C1 segment of cervical spinal cord (tissue), 14 donors: ENCODE measurements at places on chromosomes 3 and 15.

DNA sequence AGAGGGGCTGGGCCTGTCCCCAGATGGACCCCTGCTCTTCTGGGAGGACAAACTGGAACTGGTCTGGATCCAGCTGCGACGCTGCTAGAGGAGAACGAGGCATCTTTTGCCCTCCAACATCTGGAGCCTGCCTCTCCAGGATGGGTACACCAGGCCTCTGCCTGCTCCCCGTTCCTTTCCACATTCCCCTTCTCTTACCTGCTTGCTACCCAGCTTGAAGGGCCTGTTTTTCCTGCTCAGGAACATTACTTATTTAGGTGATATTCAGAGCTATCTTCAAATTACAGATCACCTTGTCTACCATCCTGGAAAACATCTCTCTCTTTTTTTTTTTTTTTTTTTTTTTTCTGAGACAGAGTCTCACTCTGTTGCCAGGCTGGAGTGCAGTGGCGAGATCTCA lies 64.0 kb downstream of the CHRD start:
- no peak for DNase-seq

DNA sequence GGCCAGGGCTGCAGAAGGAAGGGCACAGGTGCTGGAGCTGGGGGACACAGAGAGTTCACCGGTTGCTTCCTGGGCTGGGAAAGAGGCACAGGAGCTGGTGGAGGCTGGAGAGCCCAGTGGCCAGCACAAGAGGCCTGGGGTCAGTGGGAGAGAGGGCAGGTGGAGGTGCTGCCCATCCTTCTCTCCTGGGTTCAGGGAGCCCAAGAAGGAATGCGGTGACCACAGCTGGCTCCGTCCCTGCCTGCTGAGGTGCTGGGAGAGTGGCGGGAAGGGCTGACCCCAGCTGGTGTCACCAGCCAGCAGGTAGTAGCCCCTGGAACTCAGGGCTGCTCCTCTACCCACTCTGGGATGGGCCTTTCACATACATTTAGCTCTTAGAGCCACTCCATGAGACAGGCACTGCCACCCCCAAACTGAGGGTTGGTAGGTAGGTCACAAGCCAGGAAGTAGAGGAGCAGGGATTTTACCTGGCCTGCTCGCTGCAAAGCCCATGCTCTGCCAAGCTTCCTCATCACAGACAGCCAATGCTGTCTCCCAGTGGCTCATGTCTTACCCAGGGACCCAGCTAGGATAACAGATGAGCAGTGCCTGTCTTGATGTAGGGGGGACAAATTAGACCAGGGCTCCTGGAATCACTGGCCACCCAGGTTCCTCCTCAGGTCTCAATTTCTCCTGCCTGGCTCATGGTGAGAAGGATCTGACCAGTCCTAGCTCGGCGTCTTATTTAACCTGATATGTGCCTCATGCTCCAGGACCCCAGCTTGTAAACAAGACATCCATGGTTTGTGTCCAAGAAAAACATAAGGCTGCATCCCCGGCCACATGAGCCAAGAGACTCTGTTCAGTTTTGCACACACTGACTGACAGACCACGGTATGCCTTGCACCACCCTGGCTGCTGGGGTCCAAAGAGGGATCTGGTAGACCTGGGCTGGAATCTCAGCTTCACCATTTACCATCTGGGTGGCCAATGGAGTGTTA lies 119.2 kb downstream of the CORO2B start:
- DNase-seq = no peak

DNA sequence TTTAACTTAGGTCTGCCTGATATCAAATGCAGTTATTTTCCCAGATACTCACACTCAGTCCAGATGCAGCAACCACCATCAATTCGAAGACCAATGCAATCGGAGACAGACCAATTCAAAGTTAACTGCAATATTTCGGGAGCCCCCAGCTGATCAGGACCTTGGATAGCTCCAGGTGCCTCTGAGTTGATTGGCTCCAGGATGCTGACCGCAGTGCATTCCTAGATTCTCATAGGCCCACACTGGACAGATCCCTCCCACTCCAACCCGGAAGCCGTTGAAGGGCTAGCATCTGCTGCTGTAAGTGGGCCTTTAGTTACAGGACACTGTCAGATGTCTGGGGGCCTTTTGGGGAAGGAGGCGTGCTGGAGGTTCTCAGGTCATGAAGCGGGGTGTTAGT lies 89.5 kb upstream of the ATP2B2 start:
- no peak for DNase-seq

- no peak for DNase-seq
Measured at GRCh38 chr3:101195951-101196713, 124.2 kb downstream of the IMPG2 start.

GRCh38 chr3:134797741-134798451 lies 2.8 kb downstream of the EPHB1 start:
- no peak for DNase-seq

DNA sequence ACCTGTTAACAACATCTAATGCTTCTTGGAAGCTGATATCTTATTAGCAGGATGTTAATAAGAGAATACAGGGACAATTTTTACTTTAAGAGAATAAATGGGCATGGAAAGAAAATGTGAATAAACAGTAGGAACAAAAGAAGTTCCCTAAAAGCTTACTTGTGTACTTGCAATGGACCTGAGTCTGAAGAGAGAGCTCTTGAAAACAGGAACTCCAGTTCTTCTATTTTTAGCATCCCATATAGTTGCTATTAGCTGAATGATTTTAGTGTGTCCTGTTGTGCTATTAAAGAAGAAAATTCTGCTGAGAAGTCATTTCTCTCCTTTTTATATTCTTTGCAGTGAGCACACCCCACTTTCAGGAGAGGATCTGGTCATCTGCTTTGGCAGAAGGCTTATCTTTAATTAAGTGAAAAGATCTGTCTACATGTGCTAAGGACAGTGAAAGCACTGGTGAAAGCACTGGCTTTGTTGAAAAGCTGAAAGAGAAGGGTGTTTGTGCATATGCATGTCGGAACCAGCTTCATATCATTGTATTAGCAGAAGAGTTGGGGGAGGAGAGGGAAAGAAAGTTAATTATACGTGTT lies 1.4 kb upstream of the ST3GAL6 start:
- DNase-seq = no peak

DNA sequence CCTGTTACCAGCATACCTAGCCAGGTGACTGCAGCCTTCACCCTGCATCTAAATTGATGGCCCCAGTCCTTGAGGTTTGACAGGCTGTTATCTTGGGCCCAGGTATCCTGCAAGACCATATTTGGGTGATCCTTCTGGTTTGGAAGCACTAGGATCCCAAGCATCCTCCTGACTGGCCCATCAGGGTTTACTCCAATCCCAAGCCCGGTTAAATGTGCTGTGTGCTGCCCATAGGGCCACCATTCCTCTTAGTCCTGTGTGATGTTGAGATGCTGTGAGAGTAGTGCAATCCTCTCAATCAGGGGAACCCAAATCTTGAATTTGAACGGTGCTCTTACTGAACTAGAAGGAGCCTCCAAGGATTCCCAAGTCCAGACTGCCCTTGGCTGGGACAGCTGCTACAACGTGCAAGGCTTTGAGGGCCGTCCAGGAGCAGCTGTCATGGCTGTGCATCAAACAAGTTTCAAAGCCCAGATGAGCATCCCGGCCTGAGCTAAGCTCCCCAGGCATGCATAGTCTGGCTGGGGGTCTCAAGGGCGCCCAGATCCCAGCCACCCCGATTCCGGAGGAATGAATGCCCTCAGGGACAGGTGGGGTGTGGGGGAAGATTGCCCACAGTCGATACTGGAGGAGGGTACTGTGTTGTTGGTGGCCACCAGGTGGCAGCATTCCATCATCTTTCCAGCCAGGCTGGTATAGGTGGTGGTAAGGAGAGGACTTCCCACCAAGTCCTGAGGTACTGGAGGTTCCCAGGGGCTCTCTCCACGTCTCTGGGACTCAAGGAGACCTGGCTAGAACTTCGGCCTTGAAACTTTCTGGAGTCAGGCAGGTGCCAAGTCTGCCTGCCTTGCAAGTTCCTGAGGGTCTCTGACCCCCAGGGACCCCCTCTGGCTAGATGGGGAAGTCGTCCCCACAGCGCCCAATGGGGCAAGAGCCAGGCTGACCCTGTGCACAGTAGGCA lies 32.6 kb downstream of the RBM5 start:
- peak; percentile 34 for DNase-seq
